NCI-H524 (cell line): ENCODE measurements at places on chromosomes 1 and 21.
A peak's percentile ranks its signal among the peaks of the same experiment; 100 is the strongest.

DNA sequence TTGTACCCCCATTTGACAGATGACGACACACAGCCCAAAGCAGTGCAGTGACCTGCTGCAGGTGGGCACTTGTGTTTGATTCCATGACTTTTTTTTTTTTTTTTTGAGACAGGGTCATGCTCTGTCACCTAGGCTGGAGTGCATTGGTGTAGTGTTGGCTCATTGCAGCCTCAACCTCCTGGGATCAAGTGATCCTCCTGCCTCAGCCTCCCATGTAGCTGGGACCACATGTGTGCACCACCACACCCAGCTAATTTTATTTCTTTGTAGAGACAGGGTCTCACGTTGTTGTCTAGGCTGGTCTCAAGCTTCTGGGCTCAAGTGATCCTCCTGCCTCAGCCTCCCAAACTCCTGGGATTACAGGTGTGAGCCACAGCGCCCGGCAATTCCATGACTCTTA is 14.9 kb upstream of the SYNC start:
- no peak for DNase-seq

- no peak for DNase-seq
Observed at GRCh38 chr1:170049176-170049800, 25.2 kb downstream of the KIFAP3 start.

DNA sequence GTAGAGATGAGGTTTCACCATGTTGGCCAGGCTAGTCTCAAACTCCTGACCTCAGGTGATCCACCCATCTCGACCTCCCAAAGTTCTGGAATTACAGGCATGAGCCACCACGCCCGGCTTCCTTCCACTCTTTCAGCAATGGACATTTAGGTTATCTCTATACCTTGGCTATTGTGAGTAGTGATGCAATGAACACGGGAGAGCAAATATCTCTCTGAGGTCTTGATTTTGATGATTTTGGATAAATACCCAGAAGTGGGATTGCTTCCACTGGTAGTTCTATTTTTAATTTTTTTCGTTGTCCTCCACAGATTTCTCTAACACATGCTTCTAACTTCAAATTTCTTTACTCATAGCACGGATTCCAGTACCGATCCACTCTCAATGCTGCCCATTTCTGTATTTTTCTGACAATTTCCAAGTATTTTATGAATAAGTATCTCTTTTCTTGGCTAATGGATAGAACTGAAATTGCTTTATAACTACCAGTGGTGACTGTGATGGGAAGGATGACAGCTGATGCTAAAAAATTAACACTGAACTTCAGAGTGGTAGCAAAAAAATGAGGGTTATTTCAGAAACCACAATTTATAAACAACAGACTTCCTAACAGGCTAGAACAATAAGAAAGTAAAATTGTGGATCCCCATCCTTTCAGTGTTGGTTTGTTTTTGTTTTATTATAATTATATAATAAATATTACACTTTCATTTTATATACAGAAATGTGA is 327.5 kb upstream of the RUNX1 start:
- DNase-seq = no peak

DNA sequence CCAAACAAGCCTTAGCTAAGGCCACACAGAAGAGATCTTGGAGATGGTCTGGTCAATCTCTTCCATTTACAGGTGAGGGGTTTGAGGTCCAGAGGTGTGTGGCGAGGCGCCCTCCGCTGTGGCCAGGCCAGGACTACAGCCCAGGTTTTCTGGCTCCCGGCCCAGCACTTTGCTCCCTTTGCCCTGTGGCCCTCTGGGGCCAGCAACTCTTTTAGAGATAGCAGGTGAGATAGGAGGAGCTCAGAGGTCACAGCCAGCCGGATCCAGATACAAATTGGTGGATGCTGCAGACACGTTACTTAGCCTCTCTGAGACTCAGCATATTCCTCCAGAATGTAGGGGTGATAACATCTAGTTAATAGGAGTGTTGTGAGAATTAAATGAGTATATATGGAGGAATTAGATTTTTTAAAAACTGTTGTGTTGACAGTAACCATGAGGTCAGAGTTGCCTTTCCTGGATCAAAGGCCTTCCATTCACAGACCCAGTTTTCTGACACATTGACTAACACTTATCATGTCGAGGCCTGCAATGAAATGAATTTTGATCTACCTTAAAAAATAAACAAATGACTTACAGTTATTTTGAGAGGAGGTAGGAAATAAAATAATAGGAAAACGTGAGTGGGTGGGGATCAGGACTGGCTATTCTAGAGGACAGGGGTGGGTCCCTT is 16.6 kb downstream of the TEX35 start:
- no peak for DNase-seq

- DNase-seq = no peak
Observed at GRCh38 chr1:167711797-167712196, 10.0 kb upstream of the MPZL1 start.

DNA sequence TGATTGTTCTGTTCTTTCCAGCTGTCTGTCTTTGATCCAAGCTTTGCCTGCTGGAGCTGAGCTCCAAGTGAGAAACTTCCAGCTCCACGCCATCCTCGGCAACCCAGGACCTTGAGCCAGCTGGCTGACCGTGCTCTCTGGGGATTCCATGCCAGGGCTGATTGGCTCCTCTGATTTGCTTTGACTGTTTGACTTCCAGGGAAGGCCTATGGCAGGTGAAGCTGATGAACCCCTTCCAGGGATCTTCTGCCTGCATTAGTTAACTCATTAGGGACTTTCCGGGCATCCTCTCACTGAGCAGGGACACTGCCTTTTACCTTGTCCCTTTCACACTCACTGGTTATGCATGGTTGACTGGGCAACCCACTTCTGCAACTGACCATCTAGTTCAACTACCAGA is 406.1 kb downstream of the RPS6KC1 start:
- DNase-seq = no peak

GRCh38 chr1:63342402-63342801 is 20.0 kb downstream of the FOXD3 start:
- DNase-seq = no peak

- peak; percentile 55 for DNase-seq
Observed at GRCh38 chr1:15288173-15288926, 41.3 kb downstream of the FHAD1 start.

DNA sequence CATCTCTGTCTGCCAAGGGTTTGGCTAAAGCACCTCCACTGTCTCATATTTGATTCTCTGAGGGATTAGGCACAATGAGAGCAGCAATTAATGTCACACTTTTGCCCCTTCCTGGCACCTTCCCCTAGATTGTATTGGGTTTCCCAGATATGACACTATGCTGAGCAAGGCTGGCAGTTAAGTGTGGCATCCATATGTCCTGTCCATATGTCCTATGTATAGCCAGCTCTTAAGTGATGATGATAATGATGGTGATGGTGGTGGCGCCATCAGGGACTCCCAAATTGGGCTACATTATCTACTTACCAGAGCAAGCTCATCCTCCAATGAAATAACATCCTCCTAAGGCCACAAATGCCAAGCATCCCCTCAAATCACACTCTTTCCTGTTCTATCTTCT is 13.5 kb upstream of the LORICRIN start:
- DNase-seq = peak; percentile 89

DNA sequence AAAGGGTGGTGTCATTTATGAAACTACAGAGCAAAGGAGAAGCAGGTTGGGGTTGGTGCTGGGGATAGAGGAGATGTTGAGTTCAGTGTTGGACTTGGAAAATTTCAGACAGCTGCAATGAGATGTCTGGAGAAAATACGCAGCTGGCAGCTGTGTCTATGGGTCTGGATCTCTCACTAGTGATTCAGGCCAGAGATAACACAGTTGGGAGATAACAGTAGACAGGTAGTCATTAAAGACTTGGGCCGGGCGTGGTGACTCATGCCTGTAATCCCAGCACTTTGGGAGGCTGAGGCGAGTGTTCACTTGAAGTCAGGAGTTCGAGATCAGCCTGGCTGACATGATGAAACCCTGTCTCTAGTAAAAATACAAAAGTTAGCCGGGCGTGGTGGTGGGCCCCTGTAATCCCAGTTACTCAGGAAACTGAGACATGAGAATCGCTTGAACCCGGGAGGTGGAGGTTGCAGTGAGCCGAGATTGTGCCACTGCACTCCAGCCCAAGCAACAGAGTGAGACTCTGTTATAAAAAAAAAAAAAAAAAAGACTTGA is 2.5 kb upstream of the TFAP2E start:
- no peak for DNase-seq

DNA sequence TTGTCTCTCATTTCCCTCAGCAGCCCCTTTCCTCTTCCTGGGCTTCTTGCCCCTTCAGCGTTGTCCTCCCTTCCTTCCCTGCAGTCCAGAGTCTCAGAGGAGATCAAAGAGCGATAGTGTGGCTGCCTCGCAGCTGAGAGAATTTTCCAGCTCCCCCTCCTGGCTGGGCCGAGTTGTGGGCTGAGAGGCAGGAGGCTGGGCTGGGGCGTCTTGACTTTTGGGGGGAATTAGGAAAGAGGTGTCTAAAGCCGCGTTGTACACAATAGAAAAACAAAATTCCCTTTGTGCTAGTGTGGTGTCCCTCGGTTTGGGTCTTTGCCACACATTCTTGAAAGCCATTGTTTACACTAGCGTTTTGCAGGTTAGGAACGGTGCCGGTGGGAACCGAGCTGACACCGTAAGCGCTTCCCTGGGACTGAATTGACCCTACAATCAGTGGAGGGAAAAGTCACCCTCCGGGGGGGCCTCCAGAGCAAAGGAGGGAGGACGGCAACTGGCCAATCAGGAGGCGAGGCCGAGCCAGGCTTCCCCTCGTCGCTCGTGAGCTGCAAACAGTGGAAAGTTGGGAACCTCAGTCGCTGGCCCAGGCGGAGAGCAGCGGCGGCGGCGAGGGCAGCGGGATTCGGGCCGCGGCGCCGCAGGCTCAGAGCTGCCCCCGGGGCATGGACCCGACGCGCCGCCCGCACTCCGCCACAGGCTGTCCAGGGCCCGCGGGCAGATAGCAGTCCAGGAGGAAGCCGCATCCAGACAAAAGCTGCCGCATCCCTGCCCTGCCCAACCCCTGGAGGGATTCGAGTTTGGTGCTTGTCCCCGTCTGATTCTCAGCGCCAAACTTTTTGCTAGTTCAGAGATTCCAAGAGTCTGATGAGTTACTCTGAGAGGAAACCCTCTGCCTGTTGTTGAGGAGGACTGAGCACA is at the start of gene HMCN1:
Gene HMCN1, plus strand, starts transcription at position 574 of the 918 bp plus-strand sequence. CDS start 389 bp downstream, outside the sequence.
- peak; percentile 68 for DNase-seq

DNA sequence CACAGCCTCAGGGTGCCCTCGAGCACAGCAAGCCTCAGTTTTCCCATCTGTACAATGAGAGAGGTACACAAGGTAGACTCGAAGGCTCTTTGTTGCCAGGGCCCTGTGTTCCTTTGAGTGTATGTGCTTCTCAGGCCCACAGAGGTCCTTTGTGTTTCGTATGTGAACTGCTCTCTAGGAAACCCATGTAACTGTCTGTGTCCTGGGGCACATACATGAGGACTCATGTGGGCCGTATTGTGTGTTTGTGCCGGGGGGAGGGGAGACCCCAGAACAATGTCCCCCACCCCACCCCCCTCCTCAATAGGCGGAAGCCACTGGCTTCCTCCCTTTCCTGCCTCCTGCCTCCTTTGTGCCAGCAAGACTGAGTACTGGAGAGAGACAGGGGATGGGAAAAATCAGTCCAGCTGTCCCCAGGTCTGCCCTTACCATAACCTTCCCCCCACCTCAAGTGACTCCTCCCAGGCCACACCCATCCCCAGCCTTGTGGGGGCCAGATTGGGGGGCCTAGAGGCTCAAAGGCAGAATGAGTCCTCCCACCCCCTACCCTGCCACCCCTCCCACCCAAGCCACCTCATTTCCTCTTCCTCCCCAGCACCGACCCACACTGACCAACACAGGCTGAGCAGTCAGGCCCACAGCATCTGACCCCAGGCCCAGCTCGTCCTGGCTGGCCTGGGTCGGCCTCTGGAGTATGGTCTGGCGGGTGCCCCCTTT is at the start of gene TIE1:
Gene TIE1, plus strand, starts transcription at position 605 of the 717 bp plus-strand sequence. Its CDS starts 90 bp downstream, at position 695.
- DNase-seq = no peak

DNA sequence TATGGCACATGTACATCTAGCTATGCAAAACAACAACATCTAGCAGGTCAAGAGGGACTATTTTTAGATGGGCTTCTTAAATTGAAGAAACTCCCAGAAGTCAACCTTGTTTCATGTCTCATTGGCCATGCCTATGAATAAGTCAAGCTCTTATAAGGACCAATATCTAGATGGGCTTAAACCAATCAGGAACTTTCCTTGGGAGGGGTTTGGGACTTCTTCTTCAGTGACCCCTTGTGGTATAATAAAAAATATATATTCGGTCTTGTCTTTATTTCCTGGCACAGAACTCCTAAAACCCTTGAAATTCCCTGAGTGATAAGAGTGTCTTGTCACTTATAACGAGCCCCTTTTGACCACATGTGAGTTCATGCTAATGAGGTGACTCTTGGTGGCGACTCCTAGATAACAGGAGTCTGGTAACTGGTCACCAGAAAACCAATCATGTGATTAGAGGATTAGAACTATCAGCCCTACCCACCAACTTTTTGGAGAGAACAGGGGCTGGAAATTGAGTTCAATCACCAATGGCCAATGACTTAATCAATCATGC is 218.3 kb downstream of the HHIPL2 start:
- no peak for DNase-seq

DNA sequence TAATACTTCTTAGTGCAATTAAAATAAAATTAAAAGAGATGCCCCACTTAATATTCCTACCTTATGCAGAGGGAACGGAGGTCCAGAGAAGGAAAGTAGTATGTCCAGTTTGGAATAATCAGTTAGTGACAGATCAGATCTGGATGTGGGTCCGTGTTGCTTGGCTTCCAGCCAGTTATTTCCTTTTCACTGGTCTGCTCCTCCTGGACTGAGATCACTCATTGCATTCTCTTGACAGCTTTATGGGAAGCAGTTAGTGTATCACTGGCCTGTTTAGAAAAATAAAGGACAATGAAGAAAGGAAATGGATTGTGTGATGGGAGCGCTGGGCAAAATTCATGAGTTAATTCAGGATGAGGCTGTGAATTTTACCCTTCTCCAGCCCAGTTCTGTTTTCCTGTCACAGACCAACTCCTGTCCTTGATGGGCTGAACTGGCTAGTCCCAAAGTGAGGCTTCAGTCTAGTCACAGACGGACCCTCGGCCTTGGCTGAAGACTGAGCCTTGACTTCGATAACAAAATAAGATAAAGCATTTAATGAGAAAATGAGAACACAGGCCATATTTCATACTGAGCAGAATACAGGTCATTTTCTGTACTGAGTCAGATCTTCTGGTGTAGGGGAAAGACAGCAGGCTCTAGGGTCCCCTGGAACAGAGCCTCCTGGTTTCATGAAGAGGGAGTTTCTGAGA is 85.2 kb upstream of the TRABD2B start:
- DNase-seq = no peak
